ENCODE measurements at places on chromosomes 5 and 9. TPM values are rescaled to one million over a fixed set of nuclear protein-coding genes. Genes with fewer than 3 reads are reported as not detected.

Gene TEX48
- not detected for total RNA-seq

Gene ZFP37
- 1.9 TPM for total RNA-seq

Gene TMEM174
- total RNA-seq: not detected

Gene SLC36A2
- not detected for total RNA-seq

Gene ALDH1A1
- total RNA-seq: 1.0 TPM

Gene SLC6A19
- not detected for total RNA-seq

DNA sequence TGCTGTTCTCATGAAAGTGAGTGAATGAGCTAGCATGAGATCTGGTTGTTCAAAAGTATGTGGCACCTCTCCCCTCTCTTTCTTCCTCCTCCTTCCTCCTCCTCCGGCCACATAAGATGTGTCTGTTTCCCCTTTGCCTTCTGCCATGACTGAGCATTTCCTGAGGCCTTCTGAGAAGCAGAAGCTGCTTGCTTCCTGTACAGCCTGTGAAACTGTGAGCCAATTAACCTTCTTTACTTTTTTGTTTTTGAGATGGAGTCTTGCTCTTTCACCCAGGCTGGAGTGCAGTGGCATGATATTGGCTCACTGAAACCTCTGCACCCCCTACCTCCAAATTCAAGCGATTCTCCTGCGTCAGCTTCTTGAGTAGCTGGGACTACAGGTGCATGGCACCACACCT lies 6.1 kb downstream of the S100Z start:
- H3K27ac ChIP-seq: peak overlapping the region; percentile 27
- H3K4me1 ChIP-seq: peaks cover 27% of the 10 kb centered on the region
- no peaks in the 10 kb centered on the region for H3K27me3 ChIP-seq
- H3K4me3 ChIP-seq: no peak overlapping the region
- H3K36me3 ChIP-seq: no peaks in the 10 kb centered on the region

DNA sequence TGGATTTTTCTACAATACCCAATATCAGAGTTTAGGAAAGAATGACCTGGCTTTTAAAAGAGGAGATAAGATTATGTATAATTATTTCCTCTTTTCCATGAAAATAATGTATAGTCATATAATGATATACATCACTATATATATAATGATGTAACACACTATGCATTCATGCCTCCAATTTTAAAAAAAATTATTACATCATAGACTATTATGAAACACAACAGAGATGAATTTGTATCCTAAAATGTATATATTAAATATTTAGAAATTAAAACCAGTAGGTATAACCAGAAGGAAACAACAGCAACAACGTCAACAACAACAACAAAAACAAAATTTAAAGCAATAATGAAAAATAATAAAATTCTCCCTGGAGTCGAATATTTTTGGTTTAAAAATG lies 1856.5 kb upstream of the CDH6 start:
- H3K4me1 ChIP-seq: no peaks in the 10 kb centered on the region
- no peak overlapping the region for H3K4me3 ChIP-seq
- H3K27ac ChIP-seq: no peak overlapping the region
- no peaks in the 10 kb centered on the region for H3K36me3 ChIP-seq
- no peaks in the 10 kb centered on the region for H3K27me3 ChIP-seq
- no peak for DNase-seq

DNA sequence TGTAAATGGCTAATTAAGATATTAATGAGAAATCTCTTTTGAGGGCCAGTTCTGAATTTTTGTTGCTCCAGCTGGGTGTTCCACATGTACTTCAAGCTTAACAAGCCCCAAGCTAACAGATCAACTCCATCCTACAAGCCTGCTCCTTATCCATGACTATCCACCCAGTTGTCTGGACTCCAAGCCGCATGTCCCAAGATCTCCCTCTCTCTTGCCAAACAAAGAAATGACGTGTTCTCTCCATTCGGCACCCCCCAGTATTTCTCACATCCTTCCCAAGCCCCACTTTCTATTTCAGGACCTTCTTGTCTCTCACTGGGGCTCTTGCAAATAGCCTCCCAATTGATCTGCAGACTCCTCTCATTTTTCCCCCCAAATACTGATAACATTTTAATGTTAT lies 15.8 kb upstream of the PTPN3 start:
- no peaks in the 10 kb centered on the region for H3K36me3 ChIP-seq
- no peaks in the 10 kb centered on the region for H3K4me1 ChIP-seq
- H3K27me3 ChIP-seq: no peaks in the 10 kb centered on the region

GRCh38 chr5:84603568-84604185 lies 219.0 kb upstream of the EDIL3 start:
- no peaks in the 10 kb centered on the region for H3K27me3 ChIP-seq
- DNase-seq: no peak
- no peaks in the 10 kb centered on the region for H3K4me1 ChIP-seq

DNA sequence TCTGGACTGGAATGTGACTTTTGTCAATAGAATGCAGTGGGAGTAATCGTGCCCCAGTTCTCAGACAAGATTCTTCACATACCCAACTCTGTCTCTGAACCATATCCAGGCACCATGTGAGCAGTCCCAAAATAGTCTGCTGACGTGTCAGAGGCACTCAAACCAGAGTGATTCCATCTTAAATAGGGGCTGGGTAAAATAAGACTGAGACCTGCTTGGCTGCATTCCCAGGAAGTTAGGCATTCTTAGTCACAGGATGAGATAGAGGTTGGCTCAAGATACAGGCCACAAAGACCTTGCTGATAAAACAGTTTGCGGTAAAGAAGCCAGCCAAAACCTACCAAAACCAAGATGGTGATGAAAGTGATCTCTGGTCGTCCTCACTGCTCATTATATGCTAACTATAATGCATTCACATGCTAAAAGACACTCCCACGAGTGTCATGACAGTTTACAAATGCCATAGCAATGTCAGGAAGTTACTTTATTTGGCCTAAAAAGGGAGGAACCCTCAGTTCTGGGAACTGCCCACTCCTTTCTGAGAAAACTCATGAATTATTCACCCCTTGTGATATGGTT lies 16.9 kb upstream of the PLCXD3 start:
- no peak overlapping the region for H3K27ac ChIP-seq
- no peaks in the 10 kb centered on the region for H3K27me3 ChIP-seq
- H3K36me3 ChIP-seq: no peaks in the 10 kb centered on the region
- no peak for DNase-seq
- H3K4me1 ChIP-seq: no peaks in the 10 kb centered on the region

- H3K4me1 ChIP-seq: peaks cover 15% of the 10 kb centered on the region
- H3K27ac ChIP-seq: no peak overlapping the region
- DNase-seq: no peak
- H3K27me3 ChIP-seq: peaks cover 35% of the 10 kb centered on the region
These were observed 71.9 kb downstream of the FOXD1 start for GRCh38 chr5:73376618-73377170.

DNA sequence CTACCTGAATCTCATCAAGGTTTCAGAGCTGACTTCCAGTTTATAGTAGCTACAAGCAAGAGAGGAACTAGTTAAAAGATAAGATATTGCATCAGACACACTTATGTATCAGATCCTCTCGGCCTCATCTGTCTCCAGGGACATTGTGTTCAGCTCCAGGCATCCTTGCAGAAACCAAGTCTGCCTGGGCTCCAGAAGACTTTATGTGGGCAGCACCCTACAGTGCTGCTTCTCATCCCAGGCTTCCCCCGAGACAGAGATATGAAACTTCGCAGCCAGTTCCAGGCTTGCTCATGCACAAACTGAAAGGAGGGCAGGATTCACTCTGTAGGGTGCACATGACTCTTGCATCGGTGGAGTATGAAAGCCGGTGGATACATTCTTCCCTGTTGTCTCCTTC lies 33.9 kb upstream of the FOXB2 start:
- H3K27me3 ChIP-seq: no peaks in the 10 kb centered on the region
- no peaks in the 10 kb centered on the region for H3K4me1 ChIP-seq
- no peak for DNase-seq

DNA sequence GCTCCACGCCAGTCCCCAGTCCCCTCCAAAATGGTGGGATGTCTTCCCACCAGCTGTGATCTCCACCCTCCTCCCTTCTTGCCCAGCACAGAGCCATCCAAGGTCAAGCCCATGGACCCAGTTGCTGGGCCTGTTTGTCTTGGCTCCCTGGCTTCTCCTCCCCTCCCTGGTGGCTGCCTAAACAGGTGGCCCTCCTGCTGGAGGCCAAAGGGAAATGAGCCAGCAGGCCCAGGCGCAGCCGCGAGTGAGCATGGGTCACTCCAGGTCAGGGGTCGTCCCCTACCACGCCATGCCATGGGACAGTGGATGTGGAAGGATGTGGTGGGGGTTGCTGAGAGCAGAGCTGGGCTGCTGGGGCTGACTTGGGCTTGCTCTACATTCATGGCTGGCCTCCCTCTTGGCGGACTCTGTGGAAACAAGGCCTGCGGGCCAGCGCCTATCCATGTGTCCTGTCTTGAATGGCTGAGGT lies 33.6 kb downstream of the COL15A1 start:
- no peaks in the 10 kb centered on the region for H3K36me3 ChIP-seq
- no peak for DNase-seq
- no peak overlapping the region for H3K27ac ChIP-seq
- no peaks in the 10 kb centered on the region for H3K27me3 ChIP-seq
- no peaks in the 10 kb centered on the region for H3K4me1 ChIP-seq

- no peaks in the 10 kb centered on the region for H3K4me1 ChIP-seq
- no peak overlapping the region for H3K27ac ChIP-seq
- H3K27me3 ChIP-seq: no peaks in the 10 kb centered on the region
- no peaks in the 10 kb centered on the region for H3K36me3 ChIP-seq
These were observed 73.3 kb upstream of the TARS1 start for GRCh38 chr5:33367416-33367815.

- no peak overlapping the region for H3K27ac ChIP-seq
- no peak overlapping the region for H3K4me3 ChIP-seq
- no peak for DNase-seq
These were observed 7.4 kb upstream of the AMACR start for GRCh38 chr5:34015120-34015822.

- no peak for DNase-seq
- no peaks in the 10 kb centered on the region for H3K4me1 ChIP-seq
- H3K27me3 ChIP-seq: no peaks in the 10 kb centered on the region
- no peaks in the 10 kb centered on the region for H3K36me3 ChIP-seq
- no peak overlapping the region for H3K4me3 ChIP-seq
- no peak overlapping the region for H3K27ac ChIP-seq
These were observed 105.2 kb downstream of the RFK start for GRCh38 chr9:76289042-76289441.

GRCh38 chr9:6961845-6962522 lies 204.2 kb downstream of the KDM4C start:
- DNase-seq: no peak
- no peaks in the 10 kb centered on the region for H3K4me1 ChIP-seq
- no peak overlapping the region for H3K4me3 ChIP-seq

DNA sequence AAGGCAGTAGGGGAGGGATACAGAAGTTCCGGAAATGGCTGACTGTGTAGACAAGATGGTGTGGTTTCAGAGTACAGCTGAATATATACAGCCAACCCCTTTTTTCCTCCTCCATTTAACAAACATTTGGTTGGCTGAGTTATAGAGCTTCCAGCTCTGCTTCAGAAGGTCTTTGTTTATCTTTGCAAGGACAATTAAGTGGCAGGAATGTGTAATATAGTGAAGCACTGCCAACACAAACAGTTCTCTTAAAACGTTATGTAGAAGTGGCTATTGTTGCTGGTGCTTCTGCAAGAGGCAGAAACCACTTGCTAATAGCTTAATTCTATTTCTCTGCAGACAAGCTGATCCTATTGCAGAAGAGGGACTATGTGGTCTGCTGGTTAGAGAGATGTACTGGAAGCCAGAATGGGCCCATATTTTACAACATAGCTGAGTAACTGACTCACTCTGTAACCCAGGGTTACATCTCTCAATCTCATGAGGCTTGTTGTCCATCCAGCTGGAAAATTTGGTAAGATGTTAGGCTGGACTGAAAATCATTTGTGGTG lies 62.7 kb upstream of the OSMR start:
- no peak overlapping the region for H3K4me3 ChIP-seq
- no peaks in the 10 kb centered on the region for H3K4me1 ChIP-seq
- H3K27me3 ChIP-seq: no peaks in the 10 kb centered on the region
- no peaks in the 10 kb centered on the region for H3K36me3 ChIP-seq
- no peak overlapping the region for H3K27ac ChIP-seq
- DNase-seq: no peak

DNA sequence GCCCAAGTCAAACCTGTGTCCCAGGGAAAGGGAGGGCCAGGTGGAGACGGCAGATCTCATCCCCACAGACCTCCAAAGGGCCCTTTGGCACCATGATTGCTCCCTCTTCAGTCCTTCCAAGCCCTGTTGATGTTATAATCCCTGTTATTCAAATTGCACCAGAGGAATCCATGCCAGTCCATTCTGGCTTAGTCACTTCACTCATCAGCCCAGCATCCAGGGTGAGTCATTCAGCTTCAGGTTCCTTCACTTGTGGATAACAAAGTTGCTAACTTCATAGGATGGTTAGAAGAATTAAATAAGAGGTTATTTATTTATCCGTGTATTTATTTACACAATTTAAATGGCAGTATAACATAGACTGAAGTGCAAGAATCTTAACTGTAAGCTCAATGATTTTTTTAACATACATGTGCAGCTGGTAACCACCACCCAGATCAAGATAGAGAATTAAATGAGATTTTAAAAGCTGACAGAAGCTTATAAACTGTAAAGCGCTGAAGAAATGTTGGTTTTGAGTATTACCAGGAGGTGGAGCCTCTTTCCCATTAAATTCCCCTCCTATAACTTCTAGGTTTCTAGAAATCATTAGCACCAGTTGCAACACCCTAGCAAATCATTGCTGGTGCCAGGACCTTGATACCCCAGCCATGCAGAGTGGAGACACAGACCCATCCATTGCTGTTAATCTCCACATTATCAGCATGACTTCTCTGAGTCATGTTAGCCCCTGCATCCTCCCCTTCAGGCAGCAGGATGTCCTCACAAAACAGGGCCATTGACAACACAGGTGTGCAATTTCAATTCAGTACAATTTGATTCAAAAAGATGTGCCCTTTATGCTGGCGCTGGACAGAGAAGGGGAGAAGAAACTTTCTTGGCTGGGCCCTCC lies 77.4 kb downstream of the SEC61B start:
- no peaks in the 10 kb centered on the region for H3K27me3 ChIP-seq
- H3K4me1 ChIP-seq: peaks cover 4% of the 10 kb centered on the region
- no peak for DNase-seq
- no peak overlapping the region for H3K4me3 ChIP-seq
- H3K36me3 ChIP-seq: no peaks in the 10 kb centered on the region
- no peak overlapping the region for H3K27ac ChIP-seq

DNA sequence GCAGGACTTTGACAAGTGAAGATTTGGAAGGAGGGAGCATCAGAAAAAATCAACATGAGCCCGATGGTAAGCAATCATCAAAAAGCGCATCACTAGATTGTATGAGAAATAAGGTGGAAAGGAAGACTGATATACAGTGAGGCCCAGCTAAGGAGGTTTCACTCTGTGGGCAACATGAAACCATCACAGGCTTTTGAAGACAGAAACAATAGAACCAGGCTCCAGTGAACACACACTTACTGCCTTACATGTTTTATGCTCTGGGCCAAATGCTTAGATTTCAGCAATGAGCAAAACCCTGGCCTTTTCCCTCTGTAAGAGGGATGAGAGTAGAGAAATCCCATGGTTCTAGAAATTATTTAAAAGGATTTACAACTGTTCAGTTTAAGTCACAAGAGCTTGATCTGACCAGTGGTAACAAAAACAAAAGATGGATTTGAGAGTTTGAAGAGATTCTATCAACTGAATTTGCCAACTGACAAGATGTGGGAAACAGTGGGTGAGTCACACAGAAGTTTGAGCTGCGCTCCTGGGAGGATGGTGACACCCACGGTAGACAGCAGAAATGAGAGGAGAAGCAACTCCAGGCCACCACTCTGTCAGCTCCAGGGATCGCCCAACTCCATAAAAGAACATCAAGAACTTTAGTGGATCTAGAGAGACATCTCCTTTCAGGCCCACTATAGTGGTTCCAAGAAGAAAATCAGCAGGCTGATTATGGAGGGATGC lies 261.8 kb downstream of the MCTP1 start:
- no peak for DNase-seq
- H3K4me1 ChIP-seq: no peaks in the 10 kb centered on the region
- no peaks in the 10 kb centered on the region for H3K36me3 ChIP-seq
- no peak overlapping the region for H3K27ac ChIP-seq
- no peaks in the 10 kb centered on the region for H3K27me3 ChIP-seq
